ENCODE measurements at places on chromosomes 3 and 15.
A peak's percentile ranks its signal among the peaks of the same experiment; 100 is the strongest.

DNA sequence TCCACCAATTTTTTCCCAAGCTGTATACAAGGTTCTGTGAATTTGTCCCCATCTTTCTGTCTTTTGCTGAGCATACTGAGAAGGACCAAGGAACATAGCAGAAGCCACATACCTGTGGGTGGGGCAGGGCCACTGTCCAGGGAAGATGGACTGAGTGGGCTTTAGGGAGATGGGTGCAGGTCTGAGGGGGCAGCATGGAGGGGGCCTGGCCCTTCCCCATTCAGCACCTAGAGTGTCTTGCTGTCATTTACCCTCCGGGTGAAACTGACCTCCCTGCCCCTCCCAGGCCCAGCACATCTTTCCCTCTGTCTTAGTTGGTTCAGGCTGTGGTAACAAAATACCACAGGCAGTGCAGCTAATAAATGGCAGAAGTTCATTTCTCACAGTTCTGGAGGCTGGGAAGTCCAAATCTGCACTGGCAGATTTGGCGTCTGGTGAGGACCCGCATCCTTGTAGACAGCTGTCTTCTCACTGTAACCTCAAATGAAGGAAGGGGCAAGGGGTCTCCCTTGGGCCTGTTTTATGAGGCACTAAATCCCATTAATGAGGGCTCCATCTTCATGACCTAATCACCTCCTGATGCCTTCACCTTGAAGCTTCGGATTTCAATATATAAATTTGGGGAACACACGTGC, 180.0 kb upstream of the SMAD3 start:
- DNase-seq = no peak

DNA sequence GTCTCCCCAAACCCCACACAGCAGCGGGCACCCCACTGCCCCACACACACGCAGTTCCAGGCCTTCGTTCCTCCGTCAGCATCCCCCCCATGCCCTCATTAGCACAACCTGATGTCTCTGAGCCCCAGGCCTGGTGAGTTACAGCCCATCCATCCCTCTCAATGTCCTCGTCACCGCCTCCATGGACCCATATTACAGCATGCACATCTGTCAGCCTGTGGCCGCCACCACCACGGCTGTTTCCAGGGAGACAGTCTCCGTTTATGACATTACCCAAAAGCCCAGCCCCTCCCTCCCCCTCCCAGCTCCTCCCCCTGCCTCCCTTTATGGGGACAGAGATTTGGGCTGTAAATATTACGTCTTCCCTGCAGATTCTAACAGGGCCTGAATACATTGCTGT, 143.1 kb upstream of the LINGO1 start:
- DNase-seq = no peak

DNA sequence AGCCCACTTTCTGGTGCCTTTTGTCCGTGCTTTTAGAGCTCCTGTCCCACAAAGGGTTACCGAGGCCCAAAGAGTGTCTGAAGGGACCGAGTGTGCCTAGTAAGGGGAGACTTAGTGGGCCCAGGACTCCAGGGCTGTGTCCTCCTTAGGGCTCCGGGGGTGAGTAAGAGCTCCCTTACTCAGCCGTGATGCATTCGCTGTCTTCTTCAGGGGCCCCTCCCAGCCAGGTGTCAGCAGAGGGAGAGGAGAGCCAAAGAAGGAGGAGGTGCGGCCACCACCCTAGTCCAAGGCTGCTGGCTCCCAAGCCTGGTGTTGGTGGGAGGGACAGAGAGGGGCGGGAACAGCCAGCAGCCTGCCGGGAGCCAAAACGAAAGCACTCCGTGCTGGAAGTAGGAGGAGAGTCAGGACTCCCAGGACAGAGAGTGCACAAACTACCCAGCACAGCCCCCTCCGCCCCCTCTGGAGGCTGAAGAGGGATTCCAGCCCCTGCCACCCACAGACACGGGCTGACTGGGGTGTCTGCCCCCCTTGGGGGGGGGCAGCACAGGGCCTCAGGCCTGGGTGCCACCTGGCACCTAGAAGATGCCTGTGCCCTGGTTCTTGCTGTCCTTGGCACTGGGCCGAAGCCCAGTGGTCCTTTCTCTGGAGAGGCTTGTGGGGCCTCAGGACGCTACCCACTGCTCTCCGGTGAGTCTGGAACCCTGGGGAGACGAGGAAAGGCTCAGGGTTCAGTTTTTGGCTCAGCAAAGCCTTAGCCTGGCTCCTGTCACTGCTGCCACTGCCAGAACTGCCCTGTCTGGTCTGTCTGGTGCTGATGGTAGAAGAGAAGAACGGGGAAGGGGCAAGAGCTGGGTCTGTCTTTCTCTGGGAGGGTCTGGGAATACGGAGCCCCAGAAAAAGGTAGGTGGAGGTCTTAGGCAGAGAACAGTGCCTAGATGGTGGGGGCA, at the start of gene IL17RC:
Gene IL17RC, plus strand, starts transcription at position 365 of the 947 bp plus-strand sequence. Its CDS starts 218 bp downstream, at position 583.
- DNase-seq = peak; percentile 93

- peak; percentile 70 for DNase-seq
These were observed 11.8 kb downstream of the TNK2 start for GRCh38 chr3:195896361-195897080.

GRCh38 chr3:150216866-150217600, 191.1 kb upstream of the TSC22D2 start:
- no peak for DNase-seq

DNA sequence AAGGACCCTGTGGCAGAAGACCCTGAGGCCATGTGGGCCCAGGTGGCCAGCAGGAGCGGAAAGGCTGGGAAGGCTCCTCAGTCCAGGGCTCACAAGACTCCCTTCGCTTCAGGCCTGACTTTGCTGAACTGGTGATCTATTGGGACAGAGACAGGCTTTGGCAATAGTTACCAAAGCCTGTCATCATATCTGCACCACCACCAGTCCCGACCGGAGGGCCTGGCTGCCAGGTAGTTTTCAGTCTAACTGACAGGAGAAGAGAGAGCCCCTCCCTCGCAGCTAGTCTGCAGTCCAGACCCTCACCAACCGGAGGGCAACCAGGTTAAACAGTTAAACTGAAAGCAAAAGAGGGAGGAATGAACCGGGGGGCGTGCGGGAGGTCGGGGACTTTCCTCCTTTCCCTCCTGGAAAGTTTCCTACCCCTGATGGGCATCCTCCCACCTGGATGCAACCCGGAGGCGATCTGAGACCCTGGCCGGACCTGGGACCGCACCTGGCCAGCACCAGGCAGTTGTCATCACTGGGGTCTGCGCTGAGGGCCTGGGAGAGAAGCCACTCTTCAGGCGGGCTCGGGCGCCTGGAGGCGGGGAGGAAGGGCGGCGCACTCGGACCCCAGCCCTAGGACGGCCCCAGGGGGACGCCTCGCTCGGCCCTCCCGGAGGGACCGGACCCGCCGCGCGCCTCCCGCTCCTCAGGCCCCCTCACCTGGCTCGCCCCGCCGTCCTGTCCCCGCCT, 435 bp downstream of the RAB27A start:
- DNase-seq = no peak

DNA sequence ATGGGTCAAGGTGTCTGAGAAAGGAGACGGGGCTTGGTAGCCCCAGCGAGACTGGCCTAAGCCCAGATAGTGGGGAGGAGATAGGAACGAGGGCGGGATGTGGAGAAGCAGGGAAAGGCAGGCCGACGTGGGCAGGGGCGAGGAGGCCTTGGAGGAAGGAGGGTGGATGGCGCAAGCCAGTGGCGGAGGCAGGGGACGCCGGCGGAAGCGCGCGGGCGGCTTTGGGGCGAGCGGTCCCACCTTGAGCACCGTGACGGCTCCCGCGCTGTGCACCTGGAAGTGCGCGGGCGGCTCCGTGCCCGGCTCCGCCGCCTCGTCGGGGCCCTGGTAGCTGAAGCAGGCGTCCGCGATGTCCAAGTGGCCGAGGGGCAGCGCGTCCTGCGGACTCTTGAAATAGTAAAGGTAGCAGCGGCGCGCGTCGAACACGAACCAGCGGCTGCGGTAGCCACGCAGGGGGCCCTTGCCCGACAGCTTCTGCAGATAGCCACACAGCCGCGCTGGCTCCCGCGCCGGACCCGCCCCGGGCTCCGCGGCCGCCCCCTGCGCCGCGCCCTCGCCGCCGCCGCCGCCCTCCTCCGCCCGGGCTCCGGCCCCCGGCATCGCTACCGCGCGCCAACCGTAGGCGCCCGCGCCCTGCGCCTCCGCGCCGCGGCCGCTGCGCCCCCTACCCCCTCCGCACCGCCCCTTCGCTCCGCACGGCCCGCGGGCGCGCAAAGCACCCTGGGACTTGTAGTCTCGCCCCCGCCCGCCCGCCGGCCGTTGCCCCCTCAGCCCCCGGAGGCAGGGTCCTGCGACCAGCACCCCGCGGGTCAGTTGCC, at the start of gene TBC1D2B:
Gene TBC1D2B, minus strand, starts transcription at position 659 of the 818 bp plus-strand sequence. Its CDS starts 59 bp downstream, at position 600.
- DNase-seq = peak; percentile 73

DNA sequence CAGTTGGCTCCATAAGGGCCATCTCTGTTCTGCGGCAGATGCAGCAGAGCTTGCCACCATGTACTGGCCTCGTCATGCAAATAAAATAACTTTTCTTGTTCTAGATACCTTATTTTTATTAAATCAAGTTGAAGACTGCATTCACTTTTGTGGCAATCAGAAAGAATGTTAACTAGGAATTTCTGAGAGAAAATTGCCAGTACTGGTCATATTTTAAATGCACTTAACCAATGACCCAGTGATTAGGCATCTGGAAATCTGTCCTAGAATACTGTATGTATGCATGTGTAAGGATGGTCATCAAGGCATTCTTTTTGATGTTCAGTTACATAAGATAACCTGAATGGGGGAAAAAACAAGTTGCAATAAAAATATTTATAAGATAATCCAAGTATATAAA, 34.2 kb upstream of the CSPG5 start:
- DNase-seq = no peak

- DNase-seq = no peak
These were observed 45.5 kb downstream of the KBTBD12 start for GRCh38 chr3:127960421-127960965.

- peak; percentile 55 for DNase-seq
These were observed 525.8 kb upstream of the PROK2 start for GRCh38 chr3:72310419-72311380.

DNA sequence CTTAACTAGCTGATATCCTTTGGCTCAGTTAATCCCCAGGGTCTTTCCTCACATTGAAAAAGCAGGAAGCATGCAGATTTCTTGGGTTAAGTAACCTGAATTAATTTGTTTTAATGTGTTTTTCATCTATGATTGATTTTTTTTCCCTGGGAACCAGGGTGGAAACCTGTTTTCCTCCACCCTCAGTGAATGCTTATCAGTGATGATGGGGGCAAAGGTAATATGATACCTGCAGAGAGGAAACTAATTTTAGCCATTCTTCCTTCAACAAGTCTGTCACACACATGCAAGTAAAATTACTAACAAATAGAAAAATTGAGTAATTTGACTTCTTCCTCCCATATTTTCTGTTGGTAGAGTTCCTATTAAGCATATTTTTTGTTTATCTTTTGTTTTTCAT, 5.9 kb downstream of the CASR start:
- no peak for DNase-seq

- no peak for DNase-seq
These were observed 724.8 kb upstream of the CFAP20DC start for GRCh38 chr3:59774634-59775033.

- DNase-seq = no peak
These were observed 44.4 kb downstream of the PCOLCE2 start for GRCh38 chr3:142844339-142844977.

GRCh38 chr3:159187232-159187631, 385.4 kb downstream of the MFSD1 start:
- DNase-seq = no peak
